ENCODE measurements at places on chromosomes 11 and 22.

GRCh38 chr11:122696662-122697061 lies 41.1 kb downstream of the UBASH3B start:
- no peak for DNase-seq

- DNase-seq = no peak
Observed at GRCh38 chr22:19178065-19178656, 375 bp downstream of the SLC25A1 start.

DNA sequence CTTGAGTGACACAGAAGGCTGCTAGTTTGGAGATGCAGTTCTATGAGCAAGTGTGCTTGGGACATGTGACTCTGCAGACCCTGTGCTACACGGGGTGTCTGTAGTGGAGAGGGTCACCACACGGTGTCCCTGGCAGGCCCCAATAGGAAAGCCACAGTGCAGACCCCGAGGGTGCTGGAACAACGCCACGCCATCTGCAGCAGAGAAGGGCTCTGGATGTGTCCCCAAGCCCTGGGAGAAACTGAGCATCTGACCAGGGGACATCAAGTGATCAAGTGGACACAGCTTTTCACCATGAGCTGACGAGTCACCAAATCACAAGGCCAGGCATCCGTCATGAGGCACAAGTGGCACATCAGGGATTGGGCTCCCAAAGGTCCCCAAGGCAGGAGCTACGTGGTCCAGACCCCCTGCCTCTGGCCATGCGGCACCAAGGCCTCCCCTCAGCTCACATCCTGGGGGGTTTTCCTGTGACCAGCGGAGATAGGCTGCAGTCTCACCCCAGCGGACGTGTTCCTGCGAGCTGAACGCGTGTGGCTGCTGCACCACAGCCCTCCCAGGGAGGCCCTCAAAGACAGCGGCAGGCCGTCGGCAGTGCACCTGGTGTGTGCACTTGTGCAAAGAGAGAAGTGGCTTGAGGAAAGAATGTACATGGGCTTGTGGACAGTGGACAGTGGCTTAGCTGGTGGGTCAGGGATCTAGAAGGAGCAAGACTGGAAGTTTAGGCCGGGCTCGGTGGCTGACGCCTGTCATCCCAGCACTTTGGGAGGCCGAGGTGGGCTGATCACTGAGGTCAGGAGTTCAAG lies 96.7 kb downstream of the RPS6KA4 start:
- no peak for DNase-seq

GRCh38 chr11:128841461-128842072 lies 25.5 kb downstream of the KCNJ1 start:
- DNase-seq = no peak

DNA sequence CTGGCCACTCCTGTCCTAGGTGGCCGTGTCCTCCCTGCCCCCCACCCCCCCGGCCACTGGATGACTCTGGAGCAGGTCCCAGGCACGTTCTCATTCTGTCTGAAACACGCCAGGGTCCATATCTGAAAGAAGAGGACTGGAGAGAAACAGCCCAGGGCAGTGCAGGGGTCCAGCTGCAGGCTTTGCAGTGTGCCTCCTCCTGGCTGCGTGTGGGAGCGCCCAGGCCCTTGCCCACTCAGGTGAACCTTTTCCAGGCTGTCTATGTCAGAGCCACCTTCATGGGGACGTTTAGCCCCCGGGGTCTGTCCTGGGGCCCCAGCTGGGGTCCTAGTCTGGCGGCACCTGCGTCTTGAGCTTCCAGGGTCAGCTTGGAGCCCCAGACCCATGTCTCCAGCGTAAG lies 15.6 kb downstream of the GRAMD4 start:
- no peak for DNase-seq

Data from thoracic aorta (tissue), 2 donors.